ENCODE measurements at places on chromosomes 4 and X.

DNA sequence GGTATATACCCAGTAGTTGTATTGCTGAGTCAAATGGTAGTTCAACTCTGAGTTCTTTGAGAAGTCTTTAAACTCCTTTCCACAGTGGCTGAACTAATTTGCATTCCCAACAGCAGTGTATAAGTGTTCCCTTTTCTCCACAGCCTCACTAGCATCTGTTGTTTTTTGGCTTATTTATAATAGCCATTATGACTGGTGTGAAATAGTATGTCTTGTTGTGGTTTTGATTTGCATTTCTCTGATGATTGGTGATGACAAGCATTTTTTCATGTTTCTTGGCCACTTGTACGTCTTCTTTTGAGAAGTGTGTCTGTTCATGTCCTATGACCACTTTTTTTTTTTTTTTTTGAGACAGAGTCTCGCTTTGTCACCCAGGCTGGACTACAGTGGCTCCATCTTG is 30.5 kb downstream of the GPR50 start:
- no peak for DNase-seq
- no peaks in the 10 kb centered on the region for H3K27me3 ChIP-seq
- no peak overlapping the region for H3K4me3 ChIP-seq
- no peaks in the 10 kb centered on the region for H3K4me1 ChIP-seq
- H3K36me3 ChIP-seq, result peaks cover 5% of the 10 kb centered on the region

GRCh38 chr4:27217261-27217769 is 356.7 kb downstream of the STIM2 start:
- H3K27ac ChIP-seq, result no peak overlapping the region
- H3K36me3 ChIP-seq, result no peaks in the 10 kb centered on the region
- H3K27me3 ChIP-seq, result no peaks in the 10 kb centered on the region
- H3K4me3 ChIP-seq, result no peak overlapping the region
- H3K4me1 ChIP-seq, result no peaks in the 10 kb centered on the region

GRCh38 chr4:153661215-153661822 is 22.8 kb upstream of the TLR2 start:
- H3K27ac ChIP-seq, result no peak overlapping the region
- peaks cover 9% of the 10 kb centered on the region for H3K36me3 ChIP-seq
- no peaks in the 10 kb centered on the region for H3K27me3 ChIP-seq
- no peak for DNase-seq

DNA sequence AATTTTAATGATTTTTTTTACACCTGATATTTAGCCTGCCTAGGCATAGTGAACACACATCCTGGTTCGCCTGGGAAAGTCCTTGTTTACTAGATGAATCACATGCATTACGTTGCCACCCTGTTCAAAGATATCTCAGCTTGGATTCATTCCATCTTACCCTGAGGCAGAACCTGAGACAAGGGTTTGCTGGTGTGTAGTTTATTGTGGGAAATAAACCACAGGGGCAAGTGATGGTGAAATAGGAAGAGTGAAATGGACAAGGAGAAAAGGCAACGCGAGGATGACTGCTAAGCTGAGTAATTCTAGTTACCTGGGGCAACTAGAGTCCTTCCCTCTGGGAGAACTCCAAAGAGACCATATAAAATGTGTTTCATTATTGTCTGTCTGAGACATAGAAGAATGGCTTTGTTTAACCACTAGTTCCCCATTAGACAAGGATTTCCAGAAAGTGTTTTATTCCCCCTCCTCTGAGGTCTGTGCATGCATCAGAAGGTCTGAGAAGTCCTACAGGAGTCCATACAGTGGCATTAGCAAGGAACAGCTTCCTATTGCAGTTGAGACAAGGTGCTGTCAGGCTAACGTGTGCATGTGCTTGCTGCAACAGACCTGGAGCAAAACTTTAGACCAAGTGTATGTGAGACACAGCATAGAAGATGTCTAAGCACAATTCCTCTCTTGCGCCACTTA is 797.3 kb upstream of the FRG1 start:
- no peaks in the 10 kb centered on the region for H3K27me3 ChIP-seq
- no peak overlapping the region for H3K27ac ChIP-seq
- no peaks in the 10 kb centered on the region for H3K36me3 ChIP-seq
- no peaks in the 10 kb centered on the region for H3K4me1 ChIP-seq
- H3K4me3 ChIP-seq, result no peak overlapping the region
- DNase-seq, result no peak

- H3K27me3 ChIP-seq, result no peaks in the 10 kb centered on the region
- DNase-seq, result no peak
- no peaks in the 10 kb centered on the region for H3K4me1 ChIP-seq
- H3K27ac ChIP-seq, result no peak overlapping the region
- H3K4me3 ChIP-seq, result no peak overlapping the region
- no peaks in the 10 kb centered on the region for H3K36me3 ChIP-seq
Measured at GRCh38 chr4:68250151-68250930, 4.8 kb upstream of the TMPRSS11B start.

DNA sequence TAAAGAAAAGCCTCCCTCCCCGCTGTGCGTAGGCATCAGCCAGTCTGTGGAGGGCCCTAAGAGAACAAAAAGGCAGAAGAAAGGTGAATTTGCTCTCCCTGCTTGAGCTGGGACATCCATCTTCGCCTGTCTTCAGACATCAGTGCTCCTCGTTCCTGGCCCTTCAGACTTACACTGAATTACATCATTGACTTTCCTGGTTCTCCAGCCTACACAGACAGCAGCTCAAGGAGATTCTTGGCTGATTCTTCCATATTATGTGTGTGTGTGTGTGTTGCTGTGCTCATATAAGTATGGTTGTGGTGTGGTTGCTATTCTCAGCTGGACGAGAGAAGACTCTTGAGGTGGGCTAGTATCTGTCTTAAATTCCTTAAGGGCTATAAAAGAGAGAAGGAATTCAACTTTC is 35.5 kb upstream of the CD99L2 start:
- peaks cover 13% of the 10 kb centered on the region for H3K4me1 ChIP-seq
- peaks cover 9% of the 10 kb centered on the region for H3K36me3 ChIP-seq
- H3K27ac ChIP-seq, result no peak overlapping the region
- H3K27me3 ChIP-seq, result no peaks in the 10 kb centered on the region
- DNase-seq, result no peak

DNA sequence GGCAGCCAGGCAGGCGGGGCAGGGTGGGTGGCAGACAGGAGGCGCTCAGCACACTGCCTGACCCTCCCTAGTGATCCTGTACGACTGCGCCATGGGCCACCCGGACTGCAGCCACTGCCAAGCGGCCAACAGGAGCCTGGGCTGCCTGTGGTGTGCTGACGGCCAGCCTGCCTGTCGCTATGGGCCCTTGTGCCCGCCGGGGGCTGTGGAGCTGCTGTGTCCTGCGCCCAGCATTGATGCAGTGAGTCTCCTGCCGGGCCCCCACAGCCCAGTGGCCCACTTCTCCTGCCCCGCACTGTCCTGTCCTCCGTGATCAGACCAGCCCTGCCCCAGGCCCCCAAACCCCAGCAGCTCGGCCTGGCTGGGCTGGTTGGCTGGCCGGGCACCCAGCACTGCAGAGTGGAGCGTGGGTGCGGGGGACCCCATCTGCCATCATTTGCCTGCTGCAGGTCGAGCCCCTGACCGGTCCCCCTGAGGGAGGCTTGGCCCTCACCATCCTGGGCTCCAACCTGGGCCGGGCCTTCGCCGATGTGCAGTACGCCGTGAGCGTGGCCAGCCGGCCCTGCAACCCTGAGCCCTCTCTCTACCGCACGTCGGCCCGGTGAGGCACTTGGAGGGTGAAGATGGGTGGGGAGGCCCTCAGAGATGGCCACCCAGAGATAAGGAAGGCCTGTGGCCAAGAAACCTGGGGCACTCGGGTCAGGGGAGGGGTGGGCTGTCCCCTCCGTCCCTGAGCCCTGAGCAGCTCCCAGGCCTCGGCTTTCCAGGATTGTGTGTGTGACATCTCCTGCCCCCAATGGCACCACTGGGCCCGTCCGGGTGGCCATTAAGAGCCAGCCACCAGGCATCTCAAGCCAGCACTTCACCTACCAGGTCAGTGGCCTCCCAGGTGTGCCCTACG is 7.6 kb downstream of the PLXNB3 start:
- no peak overlapping the region for H3K27ac ChIP-seq
- no peaks in the 10 kb centered on the region for H3K4me1 ChIP-seq
- no peaks in the 10 kb centered on the region for H3K27me3 ChIP-seq
- H3K4me3 ChIP-seq, result no peak overlapping the region
- H3K36me3 ChIP-seq, result no peaks in the 10 kb centered on the region

Measured in H9 (cell line).